Vagina (tissue), 2 donors: ENCODE measurements at places on chromosomes 6 and 20. TPM values are rescaled to one million over a fixed set of nuclear protein-coding genes. Genes with fewer than 3 reads are reported as not detected.

The DPPA5 gene
- total RNA-seq, result not detected

- DNase-seq, result no peak
These were observed 480.9 kb upstream of the MARCKS start for GRCh38 chr6:113375950-113376846.

DNA sequence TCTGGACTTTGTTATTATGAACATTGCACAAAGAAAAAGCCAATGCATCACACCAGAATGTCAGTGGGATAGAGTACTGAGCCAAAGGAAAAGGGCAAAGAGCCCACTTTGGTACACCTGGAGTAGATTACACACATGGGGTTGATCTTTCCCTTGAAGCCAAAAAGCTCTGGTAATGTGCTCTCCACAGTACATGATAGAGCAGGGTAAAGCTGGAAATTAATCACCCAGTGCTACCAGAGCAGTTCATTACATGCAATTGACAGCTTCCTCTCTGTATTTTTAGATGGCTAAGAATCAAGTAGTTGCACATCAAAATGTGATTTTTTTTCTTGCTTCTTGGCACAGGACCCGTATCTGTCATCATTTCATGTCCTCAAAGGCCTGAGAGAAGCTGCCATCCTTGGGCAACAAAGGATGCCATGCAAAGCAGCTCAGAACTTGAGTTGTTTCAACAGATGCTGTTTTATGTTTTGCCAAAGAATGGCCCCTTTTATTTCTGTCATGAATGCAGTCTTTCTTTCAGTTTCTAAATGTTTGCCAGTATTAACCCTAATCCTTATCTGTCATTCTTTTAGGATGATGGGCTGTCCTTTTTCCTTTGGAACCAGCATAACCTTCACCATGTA, 88.1 kb downstream of the HDGFL1 start:
- no peak for DNase-seq

The RIMS4 gene
- 6.4 TPM for total RNA-seq

- DNase-seq, result no peak
These were observed 36.4 kb upstream of the RNF144B start for GRCh38 chr6:18350712-18351111.

DNA sequence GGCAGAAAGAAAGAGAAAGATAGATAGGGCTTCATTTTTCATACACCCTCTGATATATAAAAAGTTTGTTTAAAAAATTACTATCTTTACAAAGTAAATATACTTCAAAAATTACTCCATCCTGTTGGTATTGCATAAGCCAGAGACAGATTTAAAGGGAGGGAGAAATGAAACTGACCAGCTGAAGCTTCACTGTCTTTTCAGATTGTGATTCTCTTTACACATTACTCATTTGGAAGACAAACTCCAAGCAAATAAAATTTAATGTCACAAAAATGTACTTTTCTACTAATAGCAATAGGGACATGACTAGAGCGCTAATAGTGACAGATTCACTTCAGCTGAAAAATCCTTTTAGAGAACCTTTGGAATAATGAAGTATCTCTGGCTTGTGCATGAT, 38.6 kb upstream of the MARCKS start:
- DNase-seq, result no peak

DNA sequence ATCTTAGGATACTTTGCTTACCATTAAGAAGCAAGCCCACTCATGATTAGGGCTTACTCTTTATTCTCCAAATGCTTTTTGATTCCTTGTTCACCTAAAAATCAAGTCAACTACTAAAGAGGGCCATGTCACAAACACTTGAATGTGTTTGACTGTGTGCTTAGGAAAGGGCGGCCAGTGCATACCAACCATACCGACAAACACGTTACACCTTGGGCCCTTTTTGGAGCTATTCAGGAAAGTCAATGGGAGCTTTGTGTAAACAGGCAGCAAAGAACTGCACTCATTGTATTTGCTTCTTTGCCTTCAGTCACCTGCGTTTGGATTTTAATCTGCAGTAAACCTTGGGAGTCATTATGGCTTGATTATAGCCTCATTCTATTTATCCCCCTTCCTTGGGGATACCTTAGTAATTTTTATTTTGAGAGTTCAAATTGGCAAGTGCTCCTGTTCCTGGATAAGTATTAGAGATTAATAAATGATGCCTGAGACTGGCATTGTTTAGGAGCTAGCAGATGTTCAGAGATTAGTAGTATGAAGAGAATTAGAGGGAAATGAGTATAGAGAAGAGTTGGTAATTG, 102.6 kb upstream of the HDGFL1 start:
- no peak for DNase-seq

GRCh38 chr6:106608080-106608668, 21.1 kb downstream of the RTN4IP1 start:
- DNase-seq, result no peak

GRCh38 chr6:4297348-4297747, 162.0 kb upstream of the ECI2 start:
- no peak for DNase-seq

- no peak for DNase-seq
These were observed 59.4 kb downstream of the RSPO3 start for GRCh38 chr6:127177923-127178231.

DNA sequence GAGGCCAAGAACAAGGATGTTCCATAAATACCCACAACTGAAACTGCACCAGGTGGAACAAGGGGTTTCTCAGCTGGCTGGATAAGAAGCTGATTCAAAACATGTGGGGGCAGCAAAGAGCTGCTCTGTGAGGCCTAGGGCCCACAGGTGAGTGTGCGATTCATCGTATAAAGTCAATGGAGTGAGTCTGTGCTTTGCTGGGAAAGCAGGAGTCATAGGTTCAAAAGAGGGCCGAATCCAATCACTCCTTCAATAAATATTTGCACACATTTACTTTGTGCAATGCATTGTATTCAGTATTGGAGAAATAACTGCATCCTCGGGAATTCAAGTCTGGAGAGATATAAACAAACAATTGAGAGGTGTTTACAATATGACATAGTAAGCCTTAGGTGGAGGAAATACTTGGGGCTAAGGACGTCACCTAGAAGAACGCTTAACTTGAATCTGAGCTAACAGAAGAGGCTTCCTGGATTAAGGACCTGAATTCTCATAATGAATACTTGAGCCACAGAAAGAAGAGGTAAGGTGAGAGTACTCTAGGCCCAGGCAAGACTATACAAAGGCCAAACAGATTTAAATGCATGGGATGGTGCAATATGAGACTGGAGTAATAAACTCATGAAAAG, 83.7 kb upstream of the TMEM30A start:
- no peak for DNase-seq

The SLC22A1 gene
- total RNA-seq, result 1.2 TPM
